ENCODE measurements at places on chromosomes 1 and 21.

DNA sequence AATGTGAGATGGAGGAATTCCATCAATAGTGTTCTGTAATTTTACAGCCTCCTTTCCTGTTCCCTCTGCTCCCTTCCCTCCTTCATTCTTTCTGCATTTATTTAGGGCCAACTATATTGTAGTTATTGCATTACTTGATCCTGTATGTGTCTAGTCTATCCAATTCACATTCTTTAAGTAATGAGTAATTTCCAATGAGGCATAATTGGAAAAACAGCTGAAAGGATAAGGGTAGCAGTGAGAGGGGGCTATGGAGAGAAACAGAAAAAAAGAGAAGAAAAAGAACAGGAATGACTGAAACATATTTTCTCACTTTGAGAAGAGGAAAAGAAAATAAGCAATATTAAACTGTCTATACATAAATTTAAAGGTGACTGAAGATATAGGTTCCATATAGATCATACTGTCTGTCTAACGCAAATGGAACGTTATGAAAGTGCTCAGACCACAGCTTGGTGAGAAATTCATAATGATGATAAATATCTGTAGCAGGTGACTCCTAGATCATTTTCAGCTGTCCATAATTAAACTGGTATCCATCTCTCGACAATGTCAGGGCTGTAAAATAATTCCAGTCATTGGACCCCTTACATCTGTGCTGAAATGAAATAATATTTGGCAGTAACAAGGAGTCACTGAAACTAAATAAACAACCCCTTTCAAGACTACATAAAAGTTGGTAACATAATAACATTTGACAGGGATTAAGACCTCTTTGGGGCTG is 61.8 kb downstream of the SPAG17 start:
- DNase-seq: no peak

GRCh38 chr1:26706315-26706714 is 10.5 kb downstream of the ARID1A start:
- no peak for DNase-seq

GRCh38 chr1:155974208-155975115 is 3.9 kb downstream of the ARHGEF2 start:
- DNase-seq: no peak

GRCh38 chr1:62953633-62954032 is 169.7 kb downstream of the ATG4C start:
- DNase-seq: no peak

- no peak for DNase-seq
These were observed 21.7 kb downstream of the ZBTB8B start for GRCh38 chr1:32486463-32487113.

DNA sequence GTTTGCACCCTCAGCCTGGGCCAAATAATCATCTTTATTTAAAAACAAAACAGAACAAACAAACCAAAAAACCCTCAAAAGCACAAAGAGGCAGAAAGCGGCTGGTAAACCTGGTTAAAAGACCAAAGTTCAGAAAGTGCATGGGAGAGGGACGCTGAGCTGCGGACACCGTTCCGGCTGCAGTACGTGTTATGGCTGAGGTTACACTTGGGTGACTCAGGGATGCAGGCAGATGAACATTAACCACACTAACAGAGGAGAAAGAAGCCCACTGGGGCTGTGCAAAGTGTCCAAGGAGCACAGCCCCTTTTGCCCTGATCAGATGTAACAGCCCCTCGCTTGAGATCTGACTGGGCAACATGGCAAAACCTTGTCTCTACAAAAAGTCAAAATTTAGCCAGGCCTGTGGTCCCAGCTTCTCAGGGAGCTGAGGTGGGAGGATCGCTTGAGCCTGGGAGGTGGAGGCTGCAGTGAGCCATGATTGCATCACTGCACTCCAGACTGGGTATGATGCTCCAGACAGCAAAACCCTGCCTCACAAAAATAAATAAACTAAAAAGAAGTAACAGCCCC is 28.3 kb downstream of the GPR157 start:
- DNase-seq: no peak

GRCh38 chr1:31405578-31406245 is 7.3 kb upstream of the SERINC2 start:
- no peak for DNase-seq

DNA sequence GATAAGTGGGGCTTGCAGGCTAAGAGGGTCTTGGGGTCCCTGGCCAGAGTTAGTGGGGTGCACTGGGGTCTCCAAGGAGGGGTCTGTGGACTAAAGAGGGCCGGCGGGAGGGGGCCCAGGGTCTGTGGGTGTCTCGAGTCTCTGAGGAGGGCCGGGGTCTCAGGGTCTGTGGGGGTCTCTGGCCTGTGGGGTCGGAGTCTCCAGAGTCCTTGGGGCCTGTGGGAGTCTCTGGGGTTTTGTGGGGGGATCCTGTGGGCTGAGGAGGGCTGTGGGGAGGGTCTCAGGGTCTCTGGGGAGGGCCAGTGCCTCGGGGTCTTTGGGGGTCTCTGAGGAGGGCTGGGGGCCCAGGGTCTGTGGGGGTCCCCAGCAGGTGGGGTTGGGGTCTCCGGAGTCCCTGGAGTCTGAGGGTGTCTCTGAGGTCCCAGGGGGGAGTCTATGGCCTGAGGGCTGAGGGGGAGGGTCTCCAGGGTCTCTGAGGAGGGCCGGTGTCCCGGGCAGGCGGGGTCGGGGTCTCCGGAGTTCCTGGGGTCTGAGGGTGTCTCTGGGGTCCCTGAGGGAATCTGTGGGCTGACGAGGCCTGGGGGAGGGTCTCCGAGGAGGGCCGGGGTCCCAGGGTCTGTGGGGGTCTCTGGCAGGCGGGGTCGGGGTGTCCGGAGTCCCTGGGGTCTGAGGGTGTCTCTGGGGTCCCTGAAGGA is 628 bp upstream of the PLEKHM2 start:
- no peak for DNase-seq

DNA sequence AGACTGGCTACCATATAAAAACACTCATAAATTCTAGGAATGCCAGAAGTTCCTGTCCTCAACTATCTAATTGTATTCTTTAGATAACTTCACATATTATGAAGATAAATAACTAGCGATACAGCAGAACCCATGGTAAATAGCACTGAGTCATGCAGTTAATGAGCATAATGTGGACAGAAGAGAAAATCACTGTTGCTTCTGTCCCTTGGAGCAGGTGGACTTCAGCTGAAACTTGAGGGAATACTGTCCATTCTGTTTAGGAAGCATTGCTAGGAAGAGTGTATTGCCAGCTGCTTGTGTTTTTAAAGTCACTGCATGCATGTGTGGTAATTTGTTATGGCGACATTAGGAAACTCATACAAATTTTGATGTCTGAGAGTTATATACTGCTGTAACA is 854.4 kb downstream of the LTN1 start:
- no peak for DNase-seq

DNA sequence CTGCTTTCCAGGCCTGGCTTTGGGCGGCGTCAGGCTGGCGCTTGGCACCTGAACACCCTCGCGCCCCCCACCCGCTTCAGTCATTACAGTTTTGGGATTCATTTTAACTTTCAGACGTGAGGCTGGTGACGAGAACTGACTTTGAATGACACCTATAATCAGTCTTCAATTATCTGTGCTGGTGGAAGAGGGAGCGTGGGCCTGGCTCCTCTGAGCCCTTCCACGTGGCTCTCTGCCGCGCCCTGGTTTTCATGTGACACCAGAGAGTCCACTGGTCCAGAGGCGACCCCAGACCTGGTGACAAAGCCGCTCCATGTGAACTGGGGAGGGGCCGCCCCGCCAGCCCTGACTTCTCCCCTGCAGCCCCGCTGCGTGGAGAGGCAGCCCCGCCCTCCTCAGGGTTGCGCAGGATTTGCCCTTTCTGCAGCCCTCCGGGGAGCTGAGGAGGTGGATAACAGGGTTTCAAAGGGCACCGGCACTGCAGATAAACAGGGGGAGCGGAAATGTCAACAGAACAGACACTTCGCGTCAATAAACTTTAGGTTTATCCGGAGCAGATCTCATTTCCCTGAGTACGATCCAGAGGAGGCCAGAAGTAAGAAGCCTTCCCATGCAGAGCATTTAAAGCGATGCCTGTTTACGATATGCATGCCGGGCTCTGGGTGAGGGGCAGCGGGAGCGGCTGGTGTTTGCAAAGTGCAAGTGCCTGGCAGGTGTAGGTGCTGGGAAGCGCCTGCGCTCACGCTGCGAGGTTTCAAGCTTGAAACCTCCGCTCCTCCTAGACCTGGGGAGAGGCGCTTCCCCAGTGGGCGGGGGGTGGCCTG is 56.4 kb downstream of the AJAP1 start:
- no peak for DNase-seq

DNA sequence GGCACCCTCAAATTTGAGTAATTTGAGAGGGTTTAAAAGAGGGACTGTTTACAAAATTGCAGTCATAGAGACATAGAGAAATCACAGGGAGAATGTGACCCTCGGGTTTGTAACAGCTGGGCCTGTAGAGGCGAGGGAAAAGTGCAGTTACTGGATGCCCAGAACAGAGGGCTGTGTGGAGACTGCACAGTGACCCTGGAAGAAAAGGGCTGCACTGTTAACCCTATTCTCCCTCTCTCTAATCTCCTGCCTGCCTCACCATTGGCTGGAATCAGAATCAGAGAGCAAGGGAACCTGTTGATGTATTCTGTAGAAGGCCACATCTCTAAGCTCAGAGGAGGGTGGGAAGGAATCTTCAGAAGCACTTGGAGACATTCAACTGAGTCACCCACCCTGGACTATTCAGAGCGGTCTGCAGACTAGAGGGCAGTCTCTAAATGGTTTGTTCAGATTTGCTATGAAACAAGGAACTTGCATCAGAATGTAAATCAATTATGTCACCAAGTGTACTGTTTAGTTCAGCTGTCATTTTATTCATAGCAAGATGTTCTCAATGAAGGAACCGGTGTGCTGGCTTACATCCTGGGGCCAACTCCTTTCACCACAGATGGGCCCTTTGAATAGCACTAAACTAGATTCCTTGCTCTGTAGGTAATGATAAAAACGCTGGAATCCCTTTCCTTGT is 132.2 kb upstream of the HOOK1 start:
- DNase-seq: no peak

GRCh38 chr1:240575981-240576662 is 35.8 kb downstream of the GREM2 start:
- DNase-seq: no peak

DNA sequence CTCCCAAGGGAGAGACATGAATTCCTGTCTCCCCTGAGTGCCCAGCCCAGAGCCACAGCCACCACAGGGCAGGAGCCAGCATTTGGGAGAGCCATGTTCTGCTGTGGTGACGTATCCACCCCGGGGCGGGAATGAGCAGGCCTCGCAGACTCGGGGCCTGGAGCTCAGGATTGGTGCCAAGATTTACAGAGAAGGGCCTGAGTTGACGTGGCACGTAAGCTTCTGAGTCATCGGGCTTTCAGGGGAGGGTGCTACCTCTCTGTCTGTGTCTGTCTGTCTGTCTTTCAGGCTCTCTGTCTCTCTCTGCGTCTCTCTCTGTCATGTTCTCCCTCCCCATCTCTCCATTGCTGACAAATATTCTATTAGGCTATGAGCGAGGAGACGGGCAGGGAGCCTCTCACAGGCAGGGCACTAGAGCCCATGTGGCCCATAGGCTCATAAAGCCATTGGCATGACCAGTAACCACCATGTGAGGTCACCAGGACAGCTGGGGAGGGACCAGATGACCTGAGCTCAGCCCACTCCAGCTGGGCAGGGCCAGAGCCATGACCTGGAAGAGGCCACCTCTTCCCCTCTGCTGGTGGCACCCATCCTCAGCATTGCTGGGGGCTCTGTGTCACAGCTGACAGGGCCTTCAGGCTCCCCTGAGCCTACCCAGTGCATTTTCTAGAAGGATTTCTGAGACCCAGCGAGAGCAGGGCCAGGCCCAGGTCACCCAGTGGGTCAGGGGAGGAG is 300.0 kb upstream of the VAMP3 start:
- peak; percentile 98 for DNase-seq

DNA sequence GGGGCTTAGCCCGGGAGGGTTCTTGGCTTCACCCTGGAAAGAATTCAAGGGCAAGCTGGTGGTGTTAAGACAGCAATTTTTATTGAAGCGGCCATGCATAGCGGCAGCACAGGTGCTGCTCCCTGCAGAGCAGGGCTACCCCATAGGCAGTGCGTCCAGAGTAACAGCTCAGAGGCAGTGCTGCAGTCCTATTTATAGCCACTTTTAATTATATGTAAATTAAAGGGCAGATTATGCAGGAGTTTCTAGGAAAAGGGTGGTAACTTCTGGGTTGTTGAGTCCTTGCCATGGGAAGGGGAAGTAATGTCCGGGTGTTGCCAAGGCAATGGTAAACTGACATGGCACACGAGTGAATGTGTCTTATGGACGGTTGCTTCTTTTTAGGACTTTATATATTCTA is 57.0 kb downstream of the VPS26C start:
- no peak for DNase-seq

GRCh38 chr1:235552146-235552716 is 48.0 kb upstream of the B3GALNT2 start:
- DNase-seq: no peak

DNA sequence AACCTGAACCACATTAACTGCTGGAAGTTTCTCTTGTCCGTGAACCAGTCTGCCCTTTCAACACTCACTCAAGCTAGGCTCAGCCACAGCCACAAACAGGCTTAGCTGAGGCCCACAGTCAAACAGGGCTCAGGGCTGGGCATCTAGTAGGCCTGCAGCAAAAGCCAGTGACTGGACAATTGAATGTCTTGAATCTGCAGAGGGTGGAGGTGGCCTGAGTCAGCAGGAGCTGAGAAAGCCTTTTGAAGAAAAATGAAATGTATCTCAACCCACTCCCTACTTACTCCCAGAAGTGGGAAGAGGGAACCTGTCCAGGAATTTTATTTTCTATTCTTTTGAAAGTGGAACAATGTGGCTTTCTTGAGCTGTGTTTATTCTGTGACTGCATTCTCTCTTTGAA is 95.4 kb downstream of the PTPRU start:
- no peak for DNase-seq

DNA sequence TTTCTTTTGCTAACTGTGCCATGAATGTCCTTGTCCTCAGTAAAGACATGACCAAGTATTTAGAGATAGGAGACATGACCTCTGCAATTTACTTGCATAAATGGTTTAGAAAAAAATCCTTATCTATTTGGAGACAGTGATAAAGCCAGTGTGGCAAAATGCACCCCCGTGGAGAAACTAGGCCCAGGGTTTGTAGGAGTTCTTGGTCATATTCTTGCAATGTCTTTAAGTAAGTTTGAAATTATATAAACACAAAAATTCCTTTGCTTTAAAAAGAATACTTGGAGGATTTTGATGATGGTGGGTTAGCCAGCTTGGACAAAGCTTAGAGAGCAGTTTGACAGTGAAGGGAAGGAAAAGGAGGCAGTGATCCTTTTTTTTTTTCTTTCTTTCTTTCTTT is 101.9 kb upstream of the SLC45A1 start:
- no peak for DNase-seq

All from HS-27A (cell line).